ENCODE measurements at places on chromosomes 13 and 19.

- DNase-seq, result no peak
Measured at GRCh38 chr19:30890033-30890432, 459.2 kb downstream of the TSHZ3 start.

DNA sequence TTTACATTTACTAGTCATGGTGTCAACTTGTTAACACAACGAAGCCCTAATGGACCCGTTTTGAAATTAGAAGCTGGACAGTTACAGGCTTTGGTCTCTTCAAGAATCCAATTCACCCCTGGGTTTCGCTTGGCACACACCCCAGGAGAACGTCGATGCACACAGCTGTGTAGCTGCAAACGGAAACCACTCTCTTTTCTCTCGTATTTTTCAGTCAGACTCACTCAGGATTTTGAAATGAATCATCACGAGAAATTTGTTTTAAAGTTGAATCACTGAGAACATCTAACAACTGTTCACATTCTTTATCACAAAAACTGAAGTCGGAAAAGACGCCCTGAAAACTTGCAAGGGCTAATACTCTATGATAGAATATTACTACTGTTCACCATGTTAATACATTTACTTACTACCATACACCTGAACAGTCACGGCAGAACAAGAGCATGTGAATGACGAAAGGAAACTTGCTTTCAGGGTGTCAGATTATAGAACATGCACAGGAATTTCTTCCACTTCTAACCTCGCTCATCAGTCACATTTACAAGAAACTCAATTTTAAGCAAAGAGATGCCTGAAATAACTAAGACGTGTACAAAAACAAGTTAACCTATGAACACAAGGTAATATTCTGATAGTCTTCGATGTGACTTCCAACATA, 4.7 kb downstream of the PNMA8A start:
- DNase-seq, result no peak

DNA sequence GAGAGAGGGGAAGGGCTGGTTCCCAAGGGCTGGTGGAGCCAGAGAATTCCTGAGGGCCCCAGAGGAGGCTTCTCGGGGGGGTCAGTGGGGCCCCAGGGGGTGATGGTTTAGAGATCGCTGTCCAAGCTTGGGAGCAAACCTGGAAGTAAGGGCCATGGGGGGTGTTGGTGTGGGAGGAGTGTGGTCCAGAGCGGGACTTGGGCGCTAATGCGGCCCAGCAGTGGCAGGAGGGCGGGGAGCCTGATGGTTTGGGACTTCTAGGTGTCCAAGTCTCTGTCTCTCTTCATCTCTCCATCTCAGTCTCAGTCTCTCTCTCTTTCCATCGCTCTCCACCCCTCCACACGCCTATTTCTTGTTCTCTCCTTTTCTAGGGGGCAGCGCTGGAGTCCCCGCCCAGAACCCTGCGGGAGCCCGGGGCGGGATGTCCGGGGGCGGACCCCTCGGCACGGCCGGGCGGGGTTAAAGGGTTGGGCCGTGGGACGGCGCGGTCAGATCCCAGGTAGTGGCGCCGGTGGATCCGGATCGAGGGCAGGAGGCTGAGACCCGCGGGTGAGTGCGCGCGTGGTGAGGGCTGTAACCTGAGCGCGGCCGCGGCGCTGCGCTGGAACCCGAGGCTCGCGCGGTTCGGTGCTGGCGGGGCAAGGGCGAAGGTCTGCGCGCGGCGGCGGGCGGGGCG, at the start of gene CYP4F22:
TSS of gene CYP4F22 (plus strand) at position 491 of the 676 bp plus-strand sequence. CDS start 16,812 bp downstream, outside the sequence.
- DNase-seq, result no peak

- no peak for DNase-seq
Measured at GRCh38 chr19:33247441-33247819, 21.8 kb upstream of the SLC7A10 start.

DNA sequence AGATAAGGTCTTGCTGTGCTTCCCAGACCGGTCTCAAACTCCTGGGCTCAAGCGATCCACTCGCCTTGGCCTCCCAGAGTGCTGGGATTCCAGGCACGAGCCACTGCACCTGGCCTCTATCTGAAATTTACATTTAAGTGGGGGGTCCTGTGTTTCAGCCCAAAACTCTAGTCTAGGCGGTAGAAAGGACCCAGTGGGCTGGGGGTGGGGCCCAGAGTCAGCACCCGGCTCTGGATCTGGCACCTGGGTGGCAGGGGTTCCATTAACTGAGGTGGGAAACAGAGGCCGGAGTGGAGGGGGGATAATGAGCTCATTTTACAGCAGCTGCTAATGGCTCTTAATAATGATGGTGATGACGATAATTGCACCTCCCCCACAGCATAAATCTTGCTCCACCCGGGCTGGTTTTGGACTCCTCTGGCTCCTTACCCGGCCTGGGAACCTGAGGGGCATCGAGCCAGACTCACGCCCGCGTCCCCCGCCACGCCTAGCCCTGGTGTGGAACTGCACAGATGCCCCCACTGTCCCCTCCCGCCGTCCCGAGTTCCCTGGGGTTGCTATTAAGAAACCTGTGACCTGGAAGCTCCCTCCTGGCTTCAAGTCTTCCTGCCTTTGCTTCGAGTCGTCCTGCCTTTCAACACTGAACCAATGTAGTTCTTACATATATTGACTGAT, 17.8 kb upstream of the KLF2 start:
- DNase-seq, result no peak

DNA sequence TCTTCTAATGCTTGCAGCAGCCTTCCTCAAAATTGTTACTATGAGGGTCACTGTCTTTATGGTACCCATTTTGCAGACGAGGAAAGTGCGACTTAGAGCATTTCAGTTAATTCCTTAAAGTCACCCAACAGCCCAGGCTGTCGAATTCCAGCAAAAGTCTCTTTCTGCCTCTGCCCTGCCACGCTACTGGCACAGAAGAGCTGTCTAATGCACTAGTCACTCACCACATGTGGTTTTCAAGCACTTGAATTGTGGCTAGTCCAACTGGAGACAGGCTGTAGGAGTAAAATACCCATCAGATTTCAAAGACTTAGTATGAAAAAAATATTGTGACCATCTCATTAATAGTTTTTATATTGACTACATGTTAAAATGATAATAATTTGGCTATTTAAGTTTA, 1.7 kb downstream of the FPR1 start:
- DNase-seq, result no peak

DNA sequence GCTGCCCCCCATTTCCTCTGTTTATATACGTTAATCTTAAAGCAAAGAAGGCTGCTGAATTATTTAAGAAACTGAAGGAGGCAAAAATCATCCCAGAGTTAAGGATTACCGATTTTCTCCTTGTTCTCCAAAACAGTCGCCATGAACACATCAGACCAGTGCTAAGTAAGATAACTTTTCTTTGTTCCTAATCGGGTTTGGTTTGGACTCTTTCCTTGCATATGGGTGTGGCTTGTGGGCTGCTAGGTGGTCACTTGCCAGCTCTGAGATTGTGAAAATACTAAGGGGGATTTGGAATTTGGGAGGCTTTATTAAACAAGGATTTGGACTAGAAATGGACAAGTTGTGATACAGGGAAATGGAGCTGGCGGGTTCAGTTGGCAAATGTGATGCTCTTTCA, 212.1 kb downstream of the OXGR1 start:
- no peak for DNase-seq

- no peak for DNase-seq
Measured at GRCh38 chr13:38947054-38947453, 43.6 kb downstream of the STOML3 start.

GRCh38 chr13:90315061-90315460, 1032.4 kb upstream of the MIR17HG start:
- DNase-seq, result no peak
